ENCODE measurements at places on chromosomes 2 and 18. TPM values are rescaled to one million over a fixed set of nuclear protein-coding genes. Genes with fewer than 3 reads are reported as not detected.

The DYTN gene
- not detected for total RNA-seq

The SPC25 gene
- total RNA-seq, result 12.9 TPM

The HIBCH gene
- 6.8 TPM for total RNA-seq

The SPATA3 gene
- not detected for total RNA-seq

The CYS1 gene
- total RNA-seq, result 0.30 TPM

The ELOA2 gene
- not detected for total RNA-seq
